ENCODE measurements at places on chromosomes 6 and 20.

DNA sequence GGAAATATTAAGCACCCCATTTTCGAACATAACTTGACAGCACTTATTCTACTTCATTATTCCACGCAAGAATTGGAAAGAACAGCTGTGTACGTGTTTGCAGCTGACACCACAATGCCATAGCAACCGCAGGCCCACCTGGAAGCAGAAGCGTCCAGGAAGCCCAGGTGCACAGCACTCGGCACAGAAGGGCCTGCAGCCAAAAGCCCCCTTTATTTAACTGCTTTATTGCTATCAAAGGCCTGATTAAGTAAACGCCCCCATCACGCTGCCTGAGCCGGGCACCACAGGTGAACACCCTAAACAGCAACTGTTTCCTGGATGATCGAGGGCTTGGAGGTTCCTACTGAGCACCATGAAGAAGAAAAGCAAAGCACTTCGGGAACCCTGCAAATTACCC lies 6.3 kb downstream of the TAF4 start:
- DNase-seq, result no peak

DNA sequence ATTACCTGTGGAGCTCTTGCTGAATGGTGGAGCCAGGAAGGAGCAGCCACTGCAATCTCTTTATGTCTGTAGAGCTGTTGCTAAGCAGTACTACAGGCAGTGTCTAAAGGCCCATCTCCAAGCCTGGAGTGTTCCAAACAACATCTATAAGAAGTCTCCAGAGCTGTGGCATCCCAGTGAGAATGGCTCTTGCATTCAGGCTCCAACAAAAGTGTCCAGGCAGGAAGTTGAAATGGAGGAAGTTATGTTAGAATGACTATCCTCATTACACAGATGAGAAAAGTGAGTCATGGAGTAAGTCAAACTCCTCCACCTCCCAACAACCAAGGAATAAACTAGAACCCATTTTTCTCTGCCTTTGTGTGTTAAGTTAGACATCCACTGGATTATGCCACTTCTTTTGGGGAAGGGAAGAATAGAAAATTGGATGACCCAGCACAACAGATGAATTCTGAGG lies 288.5 kb upstream of the STXBP5 start:
- no peak for DNase-seq

GRCh38 chr6:131729550-131729949 lies 18.7 kb upstream of the CTAGE9 start:
- DNase-seq, result no peak

- DNase-seq, result no peak
These were observed 74.5 kb upstream of the MRPS10 start for GRCh38 chr6:42292004-42292740.

- DNase-seq, result no peak
These were observed 15.9 kb upstream of the TRERF1 start for GRCh38 chr6:42467651-42468050.

DNA sequence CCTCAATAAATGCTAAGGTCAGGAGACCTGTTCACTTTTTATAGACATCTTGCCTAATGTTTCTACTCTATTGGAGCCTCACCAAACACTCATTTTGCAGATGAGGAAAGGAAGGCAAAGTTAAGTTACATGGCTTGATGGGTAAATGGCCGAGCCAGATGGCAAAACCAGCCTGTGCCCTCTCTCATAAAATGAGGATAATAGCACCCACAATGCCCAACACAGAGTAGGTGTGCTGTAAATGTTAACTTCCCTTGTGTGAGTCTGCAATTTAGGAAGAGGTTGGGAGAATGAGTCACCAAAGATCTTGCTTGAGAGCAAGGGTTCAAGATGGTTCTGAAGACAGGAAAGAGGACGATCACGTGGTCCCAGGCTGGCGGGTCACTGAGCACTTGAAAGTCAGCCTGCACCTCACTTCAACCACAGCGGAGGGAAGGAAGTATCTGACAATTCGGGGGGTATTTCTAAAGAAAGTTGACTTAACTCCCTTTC lies 3.3 kb downstream of the KCNK5 start:
- no peak for DNase-seq

- no peak for DNase-seq
These were observed 2.0 kb upstream of the SLC17A3 start for GRCh38 chr6:25875926-25876602.

GRCh38 chr6:33147807-33148666 lies 44.2 kb downstream of the COL11A2 start:
- no peak for DNase-seq

DNA sequence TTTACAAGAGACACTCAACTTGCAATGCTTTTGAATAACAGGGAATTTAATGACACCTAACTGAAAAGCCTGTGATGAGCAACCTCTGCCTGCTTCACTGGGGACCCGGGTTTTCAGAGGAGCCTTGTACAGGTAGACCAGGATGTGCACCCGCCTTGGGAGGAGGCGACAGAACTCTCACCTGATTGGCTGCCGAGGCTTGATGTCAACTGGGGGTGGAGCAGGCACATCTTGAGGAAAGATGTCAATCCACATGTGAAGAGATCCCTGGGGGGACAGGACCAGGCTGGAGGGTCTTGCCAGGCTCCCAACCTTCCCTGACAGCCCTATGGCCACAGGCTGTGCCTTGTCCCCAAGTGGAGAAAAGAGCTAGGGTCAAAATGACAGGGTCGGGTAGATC lies 19.8 kb downstream of the ERGIC3 start:
- DNase-seq, result no peak

DNA sequence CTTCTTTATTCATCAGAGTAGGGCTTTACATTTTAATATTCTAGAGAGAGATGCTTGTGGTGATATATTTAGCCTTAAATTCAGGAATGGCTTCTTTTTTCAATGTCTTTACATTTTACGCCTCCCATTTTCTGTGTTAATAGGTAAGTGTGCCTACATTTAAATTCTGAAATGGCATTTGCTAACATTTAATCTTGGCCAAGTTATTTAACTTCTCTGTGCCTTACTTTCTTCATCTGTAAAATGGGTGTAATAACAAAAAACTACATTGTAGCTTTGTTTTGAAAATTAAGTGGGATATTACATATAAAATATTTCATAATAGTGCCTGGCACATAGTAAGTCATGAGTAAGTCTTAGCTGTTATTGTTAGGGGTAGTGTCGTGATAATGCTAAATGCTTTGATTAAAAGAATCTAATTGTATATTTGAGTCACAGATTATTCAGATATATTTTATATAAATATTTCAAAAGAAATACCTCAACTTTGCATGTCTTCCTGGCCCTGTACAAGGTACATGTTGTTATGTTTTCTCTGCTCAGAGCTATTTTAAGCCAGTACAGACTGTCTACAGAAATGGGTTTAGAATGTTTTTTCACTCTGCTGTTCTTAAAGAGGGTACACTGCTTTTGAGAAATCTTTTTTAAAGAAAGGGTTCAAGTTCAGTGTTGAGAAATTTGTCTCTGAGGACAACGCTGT lies 18.8 kb downstream of the CARMIL1 start:
- DNase-seq, result no peak

- no peak for DNase-seq
These were observed 35.8 kb downstream of the METTL24 start for GRCh38 chr6:110322151-110322873.

GRCh38 chr6:160871320-160871719 lies 120.2 kb upstream of the MAP3K4 start:
- no peak for DNase-seq

DNA sequence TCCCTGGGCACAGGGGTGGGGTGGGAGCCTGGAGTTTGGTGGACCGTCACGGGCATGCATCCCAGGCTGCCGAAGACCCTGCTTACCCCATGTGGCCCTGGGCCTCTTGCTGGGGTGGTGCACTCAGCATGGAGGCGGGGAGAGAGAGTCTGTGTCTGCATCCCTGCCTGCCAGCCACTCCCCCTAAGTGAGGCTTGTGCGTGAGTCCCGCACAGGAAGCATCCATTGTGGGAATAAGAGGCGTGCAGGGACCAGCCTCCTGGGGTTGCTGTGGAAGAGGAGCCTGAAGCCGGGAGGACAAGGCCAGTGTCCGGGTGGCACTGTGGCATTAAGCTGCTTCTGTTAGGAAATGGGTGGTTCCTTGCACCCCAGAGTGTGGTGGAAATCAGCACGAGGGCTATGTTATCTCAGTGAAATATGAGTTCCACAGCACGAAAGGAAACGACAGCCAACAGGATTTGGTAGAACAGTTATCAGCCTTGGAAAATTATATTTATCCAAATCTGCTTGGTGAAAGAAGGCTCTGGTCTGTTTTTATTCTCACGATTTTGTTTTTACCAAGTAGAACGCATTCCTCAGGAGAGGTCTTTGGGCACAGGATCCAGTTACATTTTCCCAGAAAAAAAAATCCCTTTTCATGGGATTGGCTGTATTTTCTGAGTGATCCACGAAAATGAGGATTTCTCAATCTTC lies 35.7 kb downstream of the CDH4 start:
- no peak for DNase-seq

- no peak for DNase-seq
These were observed 51.1 kb downstream of the STAU1 start for GRCh38 chr20:49136817-49137571.

DNA sequence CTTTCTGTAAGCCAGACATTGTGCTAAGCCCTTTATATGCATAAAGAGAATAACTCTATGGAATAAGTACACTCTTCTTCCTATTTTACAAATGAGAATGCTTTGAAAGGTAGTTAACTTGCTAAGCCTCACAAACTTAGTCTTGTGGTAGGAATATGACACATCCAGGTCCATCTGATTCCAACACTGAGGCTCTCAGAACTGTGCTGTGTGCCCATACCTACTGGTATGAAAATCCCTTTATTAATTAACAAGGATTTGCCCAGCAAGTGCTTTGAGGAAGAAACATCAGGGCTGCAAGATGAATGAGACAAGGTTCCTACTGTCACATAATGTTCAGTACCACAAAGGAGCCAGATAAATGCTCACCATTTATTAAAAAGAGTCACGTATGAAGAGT lies 122.6 kb downstream of the TNFRSF21 start:
- DNase-seq, result no peak

DNA sequence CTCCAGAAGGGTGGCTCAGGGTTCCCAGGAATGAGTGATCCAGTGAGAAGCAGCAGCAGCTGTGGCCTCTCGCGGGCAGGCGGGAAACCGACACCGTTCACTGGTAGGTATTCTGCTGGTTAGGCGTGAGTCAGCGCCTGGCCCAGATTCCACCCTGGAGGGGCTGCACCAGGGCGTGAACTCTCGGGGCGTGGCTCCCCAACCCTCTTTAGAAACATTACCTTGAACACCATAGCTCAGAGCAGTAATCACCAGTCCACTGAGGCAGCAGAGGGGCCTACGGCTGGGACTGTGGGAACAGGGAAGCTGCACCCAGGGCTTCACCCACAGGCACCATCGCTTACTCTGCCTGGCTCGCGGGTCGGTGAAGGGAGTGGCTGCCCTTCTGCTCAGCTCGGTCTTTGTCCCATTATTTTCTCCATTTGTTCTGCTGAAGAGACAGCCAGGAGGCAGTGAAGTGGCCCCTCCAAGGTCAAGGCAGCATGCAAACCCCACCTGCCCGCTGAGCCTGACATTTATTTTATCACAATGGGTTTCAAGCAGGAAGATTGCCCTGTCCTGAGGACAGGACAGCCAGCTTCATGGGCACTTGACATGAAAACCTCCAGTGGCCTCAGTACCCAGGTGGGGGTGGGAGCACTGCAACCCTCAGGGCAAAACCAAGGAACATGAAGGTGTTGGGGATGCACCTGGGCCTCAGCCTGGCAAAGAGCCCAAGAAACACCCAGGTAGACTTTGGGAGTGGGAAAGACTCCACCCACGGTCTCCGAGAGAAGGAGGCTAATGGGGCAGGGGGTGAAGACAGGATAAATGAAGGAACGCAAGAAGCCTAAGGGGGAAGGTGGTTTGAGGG lies 51.0 kb upstream of the CD93 start:
- DNase-seq, result peak; percentile 88

DNA sequence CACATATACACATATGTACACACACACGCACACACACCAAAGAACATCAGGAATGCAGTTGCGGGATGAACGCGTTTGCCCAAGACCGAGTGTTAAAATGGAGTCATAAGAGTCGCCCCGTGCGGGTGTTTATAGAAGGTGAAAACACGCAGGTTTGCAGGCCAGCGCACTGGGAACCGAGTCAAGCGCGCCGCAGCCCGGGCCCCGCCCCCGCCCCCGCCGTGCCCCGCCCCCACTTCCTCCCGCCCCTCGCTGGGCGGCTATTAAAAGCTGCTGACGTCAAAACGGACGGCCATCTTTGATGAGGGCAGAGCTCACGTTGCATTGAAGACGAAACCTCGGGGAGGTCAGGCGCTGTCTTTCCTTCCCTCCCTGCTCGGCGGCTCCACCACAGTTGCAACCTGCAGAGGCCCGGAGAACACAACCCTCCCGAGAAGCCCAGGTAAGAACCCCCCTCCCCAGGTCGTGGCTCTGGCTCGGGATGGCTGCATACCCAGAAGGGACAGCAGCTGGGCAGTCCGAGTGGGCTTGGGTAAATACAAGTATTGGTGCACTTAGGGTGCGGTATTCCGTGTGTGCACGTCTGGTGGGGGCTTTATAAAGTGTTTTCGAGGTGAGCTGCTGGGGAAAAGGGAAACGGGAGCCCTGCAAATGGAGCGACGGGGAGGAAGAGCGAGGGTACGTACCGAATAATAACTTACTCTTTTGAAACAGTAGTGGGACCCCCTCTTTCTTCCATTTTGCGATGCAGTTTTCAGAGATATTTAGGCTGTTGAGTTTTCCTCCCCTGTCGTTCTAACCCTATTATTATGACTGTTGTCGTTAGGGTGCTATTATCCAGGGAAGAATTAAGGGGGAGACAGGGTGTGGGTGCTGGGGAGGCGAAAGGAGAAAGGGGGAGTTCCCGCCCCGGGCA lies at the start of gene SNAP25:
Gene SNAP25 (plus strand): TSS at position 295 of the 916 bp plus-strand sequence. CDS start 56,662 bp downstream, outside the sequence.
- no peak for DNase-seq

DNA sequence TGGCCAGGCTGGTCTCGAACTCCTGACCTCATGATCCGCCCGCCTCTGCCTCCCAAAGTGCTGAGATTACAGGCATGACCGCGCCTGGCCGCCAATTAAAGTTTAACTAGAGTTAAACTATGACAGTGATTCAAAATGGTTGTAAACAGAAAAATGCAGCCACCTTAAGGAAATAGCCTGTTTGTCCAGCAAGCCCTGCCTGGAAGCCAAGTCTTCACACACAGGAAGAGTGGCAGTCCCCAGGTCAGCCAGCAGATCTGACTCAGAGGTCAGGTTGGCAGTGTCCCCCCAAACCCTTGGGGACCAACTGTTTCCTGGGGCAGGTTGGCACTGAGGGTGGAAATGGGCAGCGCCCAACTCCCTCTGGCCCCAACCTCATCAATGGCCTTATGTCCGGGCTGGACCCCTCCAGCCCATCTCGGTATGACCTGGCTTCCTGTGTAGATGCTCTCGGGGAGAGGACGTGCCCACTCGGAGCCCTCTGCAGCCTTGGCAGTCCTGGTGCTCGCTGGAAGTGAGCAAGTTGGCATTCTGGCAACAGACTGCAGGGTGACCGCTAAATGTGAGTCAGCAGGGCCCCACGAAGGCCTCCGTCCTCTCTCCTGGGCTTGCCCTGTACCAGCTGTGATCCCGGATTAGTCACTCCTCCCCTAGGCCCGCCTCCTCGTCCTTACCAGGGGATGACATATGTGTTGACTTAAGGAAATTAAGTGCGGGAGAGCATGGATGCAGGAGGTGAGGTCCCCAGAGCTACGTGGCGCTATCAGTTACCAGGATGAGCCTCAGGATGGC lies 9.7 kb upstream of the HSP90AB1 start:
- no peak for DNase-seq

- DNase-seq, result no peak
These were observed 2.5 kb upstream of the BNIP5 start for GRCh38 chr6:36339146-36339545.

Measured in keratinocyte (primary cell).